Hippocampal formation (tissue), 2 donors: ENCODE measurements at places on chromosomes 3 and 15.

DNA sequence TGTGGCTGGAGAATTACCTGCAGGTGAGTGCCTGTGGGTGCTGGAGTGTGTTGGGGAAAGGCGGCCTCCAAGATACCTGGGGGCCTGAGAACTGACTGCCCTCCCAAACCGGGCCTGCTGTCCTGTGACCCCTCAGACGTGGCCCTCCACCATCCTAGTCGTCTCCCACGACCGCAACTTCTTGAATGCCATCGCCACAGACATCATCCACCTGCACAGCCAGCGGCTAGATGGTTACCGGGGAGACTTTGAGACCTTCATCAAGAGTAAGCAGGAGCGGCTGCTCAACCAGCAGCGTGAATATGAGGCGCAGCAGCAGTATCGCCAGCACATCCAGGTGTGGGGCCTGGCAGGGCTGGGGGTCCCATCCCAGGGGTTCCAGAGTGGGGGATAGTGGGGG lies 3.4 kb downstream of the ABCF3 start:
- no peak for DNase-seq

GRCh38 chr3:47440131-47440530 lies 35.6 kb downstream of the SCAP start:
- peak; percentile 56 for DNase-seq

DNA sequence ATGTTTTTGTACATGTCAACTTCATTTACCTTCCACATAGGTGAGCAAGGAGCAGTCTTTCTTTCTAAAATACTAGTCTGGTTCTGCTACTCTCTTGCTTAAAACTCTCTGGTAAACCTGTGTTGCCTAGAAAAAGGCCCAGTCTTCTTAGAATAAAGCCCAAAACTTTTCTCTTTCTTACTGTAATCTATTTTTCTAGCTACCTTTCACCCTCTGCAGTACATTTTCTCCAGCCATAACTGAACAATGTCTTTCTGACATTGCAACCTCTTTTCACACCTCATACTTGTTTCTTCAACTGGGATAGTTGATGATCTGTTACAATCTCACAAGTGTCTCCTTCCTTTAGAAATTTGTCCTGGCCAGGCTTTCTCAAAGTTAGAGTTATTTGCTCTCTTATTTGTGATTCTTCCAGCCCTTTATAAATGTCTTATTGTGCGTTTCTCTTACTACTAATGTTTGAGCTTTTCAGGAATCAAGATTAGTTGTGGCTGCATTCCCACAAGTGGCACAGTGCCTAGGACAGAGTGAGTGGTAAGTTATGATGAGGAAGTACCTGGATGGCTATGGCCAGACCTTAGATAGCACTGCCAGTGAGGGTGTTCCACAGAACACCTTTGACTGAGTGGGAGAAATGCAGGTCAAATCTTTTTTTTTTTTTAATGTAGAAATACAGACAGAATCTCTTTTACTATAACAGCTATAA lies 313.4 kb upstream of the SATB1 start:
- DNase-seq = no peak

- no peak for DNase-seq
Measured at GRCh38 chr3:90241481-90241880, 1134.1 kb downstream of the EPHA3 start.

GRCh38 chr15:98433856-98434255 lies 214.5 kb upstream of the IGF1R start:
- no peak for DNase-seq

GRCh38 chr3:176839466-176839865 lies 357.8 kb downstream of the TBL1XR1 start:
- no peak for DNase-seq

- DNase-seq = no peak
Measured at GRCh38 chr3:142863010-142863817, 25.7 kb downstream of the PCOLCE2 start.

- DNase-seq = no peak
Measured at GRCh38 chr15:72237029-72237852, 6.3 kb upstream of the PKM start.

DNA sequence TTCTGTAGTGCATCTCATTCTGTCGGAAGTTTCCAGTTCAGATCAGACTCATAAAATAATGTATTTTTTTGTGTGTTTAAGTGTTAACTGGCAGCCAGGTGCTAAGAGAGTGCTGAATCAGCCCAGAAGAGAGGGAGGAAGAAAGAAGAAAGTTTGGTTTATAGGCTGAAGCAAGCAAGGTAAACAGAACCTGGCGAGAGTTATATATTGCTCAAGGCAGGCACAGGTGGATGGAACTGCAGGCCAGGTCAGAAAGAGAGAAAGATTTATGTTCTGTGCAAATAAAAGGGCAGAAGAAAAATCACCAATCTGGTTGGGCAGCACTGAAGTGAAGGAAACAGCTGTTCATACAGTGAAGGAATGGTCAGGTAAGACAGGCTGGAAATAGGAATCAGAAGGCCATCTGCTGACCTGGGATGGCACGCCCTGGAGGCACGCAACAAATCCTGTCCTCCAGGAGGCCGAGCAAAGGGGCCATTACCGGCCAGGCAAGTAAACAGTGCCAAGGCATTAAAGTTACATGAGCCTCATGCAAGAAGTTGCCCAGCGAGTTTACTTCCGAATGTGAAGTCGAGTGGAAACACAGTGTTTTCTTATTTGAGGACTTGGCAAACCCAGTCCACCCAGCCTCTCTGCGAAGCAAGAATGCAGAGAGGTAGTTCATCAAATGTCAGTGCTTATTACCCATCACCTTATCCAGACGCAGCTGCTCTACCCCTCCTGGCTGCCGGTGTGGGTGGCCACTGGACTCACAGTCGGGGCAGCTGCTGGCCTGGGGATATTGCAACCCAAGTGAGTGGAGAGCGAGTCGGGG lies 309.8 kb downstream of the VPS13C start:
- DNase-seq = peak; percentile 4

- no peak for DNase-seq
Measured at GRCh38 chr15:71304681-71305080, 189.4 kb downstream of the THSD4 start.

DNA sequence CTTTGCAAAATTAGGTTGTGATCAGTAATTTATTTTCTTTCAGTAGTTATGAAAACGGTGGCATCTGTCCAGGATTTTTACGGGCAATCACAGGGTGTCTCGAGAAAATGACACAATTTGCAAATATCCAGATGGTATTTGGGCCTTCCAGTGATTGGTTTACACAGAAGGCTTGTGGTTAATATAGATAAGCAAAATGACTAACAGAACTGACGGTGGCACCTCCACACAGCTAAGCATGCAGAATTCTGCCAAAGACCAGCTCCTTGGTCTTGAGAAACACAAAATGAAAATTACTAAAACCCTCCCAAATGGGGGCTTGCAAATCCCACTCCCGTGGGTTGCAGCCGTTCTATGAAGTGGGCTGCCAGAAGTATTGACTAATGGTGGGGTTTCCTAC lies 5.5 kb downstream of the ARHGEF3 start:
- no peak for DNase-seq
